ENCODE measurements at places on chromosomes 16 and 17.

DNA sequence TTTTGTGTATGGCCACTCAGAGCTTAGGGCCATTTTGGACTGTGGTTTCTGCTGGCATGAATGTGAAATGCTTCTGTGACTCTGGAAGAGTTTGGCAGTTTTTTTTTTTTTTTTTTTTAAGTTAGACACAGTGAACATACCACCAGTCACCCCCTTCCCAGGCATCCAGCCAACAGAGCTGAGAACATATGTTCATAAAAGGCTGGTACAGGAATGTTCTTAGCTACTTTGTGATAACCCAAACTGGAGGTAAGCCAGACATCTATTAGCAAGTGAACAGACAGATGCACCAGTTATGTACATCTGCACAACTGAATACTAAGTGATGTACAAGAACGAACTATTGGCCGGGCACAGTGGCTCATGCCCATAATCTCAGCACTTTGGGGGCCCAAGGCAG lies 92.7 kb downstream of the ABCC1 start:
- DNase-seq: no peak

- DNase-seq: no peak
Measured at GRCh38 chr16:649631-650030, 466 bp downstream of the WDR90 start.

DNA sequence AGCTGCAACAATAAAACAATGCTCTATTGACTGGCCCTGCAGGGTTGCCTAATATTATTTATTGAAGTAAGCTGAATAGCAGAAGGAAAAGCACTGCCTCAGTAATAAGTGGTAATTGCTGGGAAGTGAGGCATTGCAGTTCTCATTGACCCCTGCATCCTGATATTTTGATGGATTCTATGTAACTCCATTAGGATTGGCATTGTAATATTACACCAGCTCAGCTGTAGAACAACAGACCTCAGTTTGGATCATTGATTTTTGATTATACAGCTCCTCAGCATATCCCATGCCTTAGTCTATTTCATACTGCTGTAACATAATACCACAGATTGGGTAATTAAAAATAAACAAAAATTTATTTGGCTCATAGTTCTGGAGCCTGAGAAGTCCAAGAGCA lies 650.6 kb upstream of the SALL1 start:
- DNase-seq: no peak

- peak; percentile 50 for DNase-seq
Measured at GRCh38 chr16:56279132-56279531, 87.8 kb downstream of the GNAO1 start.
